ENCODE measurements at places on chromosomes 12 and 14.
A peak's percentile ranks its signal among the peaks of the same experiment; 100 is the strongest.

GRCh38 chr14:68662392-68662791 is 130.5 kb downstream of the ZFP36L1 start:
- no peak for DNase-seq

GRCh38 chr14:23285530-23286019 is 357 bp downstream of the HOMEZ start:
- DNase-seq = no peak

- peak; percentile 79 for DNase-seq
Observed at GRCh38 chr12:58346032-58346632, 404.8 kb downstream of the ATP23 start.

DNA sequence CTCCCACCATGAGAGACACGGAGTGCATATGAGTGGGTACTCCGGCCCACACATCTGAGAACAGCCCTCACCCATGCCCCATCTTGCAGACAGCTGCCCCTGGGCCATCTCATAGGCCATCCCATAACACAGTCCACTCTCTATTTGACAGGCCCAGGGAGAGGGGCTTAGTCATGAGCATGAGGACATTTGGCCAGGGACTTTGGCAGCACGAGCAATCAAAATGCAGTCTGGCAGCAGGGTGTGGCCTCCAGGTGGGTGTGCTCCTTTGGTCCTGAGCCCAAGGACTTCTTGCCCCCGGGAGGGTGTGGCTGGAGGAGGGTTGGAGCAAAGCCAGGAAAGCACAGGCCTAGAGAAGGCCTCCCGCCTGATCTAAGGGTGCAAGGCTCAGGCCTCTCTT is 25.6 kb downstream of the EMP1 start:
- DNase-seq = peak; percentile 70

DNA sequence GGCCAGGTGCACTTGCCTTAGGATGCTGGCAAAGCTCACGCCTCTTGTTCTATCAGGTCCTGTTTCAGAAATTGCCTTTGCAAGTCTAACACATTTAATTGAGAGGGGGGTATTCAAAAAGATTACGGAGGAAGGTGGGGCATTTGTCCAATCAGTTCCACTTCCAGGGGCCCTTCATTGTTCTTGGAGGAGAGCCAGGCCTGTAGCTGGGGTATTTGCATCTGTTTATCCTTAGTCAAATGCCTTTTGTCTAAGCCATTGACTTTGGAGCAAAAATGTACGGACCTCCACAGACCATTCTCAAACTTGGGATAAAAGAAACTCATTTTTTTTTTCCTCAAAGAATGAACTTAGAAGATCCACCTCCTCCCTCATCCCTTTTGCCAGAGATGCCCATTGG is 582.0 kb downstream of the BCL11B start:
- DNase-seq = no peak

DNA sequence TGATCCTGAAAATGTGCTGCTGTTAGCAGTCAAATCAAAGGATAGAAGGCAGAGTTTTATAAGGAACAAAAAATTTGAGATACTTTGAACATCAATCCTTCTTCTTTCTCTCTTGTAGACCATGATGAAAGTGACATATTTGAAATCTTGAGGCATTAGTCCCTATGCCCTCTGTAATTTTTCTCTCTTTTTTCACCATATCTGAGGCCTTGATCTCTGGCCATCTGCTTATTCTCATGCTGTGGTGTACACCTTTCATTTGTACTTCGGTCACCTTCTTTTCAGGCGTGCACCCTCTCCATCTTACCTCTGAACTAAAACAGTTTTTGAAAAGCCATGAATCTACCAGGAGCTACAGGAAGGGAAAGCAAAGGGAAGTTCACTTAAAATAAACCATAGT is 420.9 kb downstream of the C12orf50 start:
- DNase-seq = no peak
